ENCODE measurements at places on chromosomes 2 and 18.
A peak's percentile ranks its signal among the peaks of the same experiment; 100 is the strongest.

GRCh38 chr2:190216829-190217228 lies 102.8 kb downstream of the HIBCH start:
- no peaks in the 10 kb centered on the region for H3K27me3 ChIP-seq
- H3K4me3 ChIP-seq, result no peak overlapping the region
- no peak for DNase-seq
- no peak overlapping the region for H3K27ac ChIP-seq
- H3K36me3 ChIP-seq, result no peaks in the 10 kb centered on the region

DNA sequence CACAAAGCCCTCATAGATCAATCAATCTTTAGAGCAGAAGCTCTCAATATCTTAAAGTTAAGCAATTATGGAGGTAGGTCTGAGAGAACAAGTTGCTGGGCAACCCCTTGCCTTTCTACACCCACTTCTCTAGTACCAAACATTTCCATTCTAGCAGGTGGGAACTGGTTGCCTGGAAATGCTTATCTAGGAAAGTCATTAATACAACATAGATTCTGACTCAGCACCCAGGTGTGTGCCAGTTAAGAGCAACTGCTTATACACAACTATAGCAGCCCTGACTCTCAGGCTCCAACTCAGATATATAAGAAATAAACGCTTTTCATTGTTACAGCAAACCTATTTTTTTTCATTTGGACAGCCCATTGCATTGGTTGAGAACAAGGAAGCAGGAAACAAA lies 237.7 kb downstream of the IRS1 start:
- no peak overlapping the region for H3K27ac ChIP-seq
- no peak for DNase-seq
- no peak overlapping the region for H3K4me3 ChIP-seq
- H3K27me3 ChIP-seq, result no peaks in the 10 kb centered on the region
- no peaks in the 10 kb centered on the region for H3K36me3 ChIP-seq

- H3K27ac ChIP-seq, result no peak overlapping the region
- no peak for DNase-seq
- no peak overlapping the region for H3K4me3 ChIP-seq
- no peaks in the 10 kb centered on the region for H3K27me3 ChIP-seq
Observed at GRCh38 chr18:39692367-39693015, 2126.9 kb upstream of the CELF4 start.

DNA sequence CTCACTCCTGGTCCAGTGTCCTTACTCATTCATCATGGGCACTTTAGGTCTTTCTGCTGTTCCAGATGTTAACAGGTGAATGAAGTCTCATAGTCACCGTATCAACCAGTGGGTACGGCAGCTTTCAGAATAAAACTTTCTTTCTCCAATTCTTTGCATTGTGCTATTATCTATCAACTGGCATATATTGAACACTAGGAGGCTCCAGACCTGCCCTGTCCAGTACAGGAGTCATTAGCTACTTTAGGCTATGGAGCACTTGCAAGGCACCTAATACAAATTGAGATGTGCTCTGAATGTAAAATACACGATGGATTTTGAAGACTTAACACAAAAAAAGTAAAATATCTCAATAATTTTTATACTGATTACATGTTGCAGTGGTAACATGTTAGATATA lies 43.2 kb upstream of the NEB start:
- H3K4me3 ChIP-seq, result no peak overlapping the region
- no peaks in the 10 kb centered on the region for H3K27me3 ChIP-seq
- DNase-seq, result no peak

DNA sequence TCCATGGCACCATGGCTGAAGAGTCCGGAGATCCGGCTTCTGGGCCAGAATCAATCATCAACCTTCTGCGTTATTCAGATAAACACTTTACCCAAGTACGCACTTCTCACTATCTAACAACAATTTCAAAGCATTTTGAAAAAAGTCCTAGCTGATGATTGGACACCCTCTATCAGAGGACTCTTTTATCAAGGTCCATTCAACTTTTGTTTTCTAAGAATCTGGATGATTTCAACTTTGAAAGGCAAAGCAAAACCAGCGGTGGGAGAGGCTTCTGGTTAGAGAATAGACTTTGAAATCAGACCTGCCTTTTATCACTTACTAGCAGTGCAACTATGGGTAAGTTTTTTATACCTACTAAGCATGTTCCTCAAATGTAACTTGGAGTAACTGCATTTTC lies 293.6 kb upstream of the TNP1 start:
- no peaks in the 10 kb centered on the region for H3K36me3 ChIP-seq
- no peak for DNase-seq
- no peak overlapping the region for H3K4me3 ChIP-seq
- peaks cover 2% of the 10 kb centered on the region for H3K27me3 ChIP-seq
- no peaks in the 10 kb centered on the region for H3K4me1 ChIP-seq

DNA sequence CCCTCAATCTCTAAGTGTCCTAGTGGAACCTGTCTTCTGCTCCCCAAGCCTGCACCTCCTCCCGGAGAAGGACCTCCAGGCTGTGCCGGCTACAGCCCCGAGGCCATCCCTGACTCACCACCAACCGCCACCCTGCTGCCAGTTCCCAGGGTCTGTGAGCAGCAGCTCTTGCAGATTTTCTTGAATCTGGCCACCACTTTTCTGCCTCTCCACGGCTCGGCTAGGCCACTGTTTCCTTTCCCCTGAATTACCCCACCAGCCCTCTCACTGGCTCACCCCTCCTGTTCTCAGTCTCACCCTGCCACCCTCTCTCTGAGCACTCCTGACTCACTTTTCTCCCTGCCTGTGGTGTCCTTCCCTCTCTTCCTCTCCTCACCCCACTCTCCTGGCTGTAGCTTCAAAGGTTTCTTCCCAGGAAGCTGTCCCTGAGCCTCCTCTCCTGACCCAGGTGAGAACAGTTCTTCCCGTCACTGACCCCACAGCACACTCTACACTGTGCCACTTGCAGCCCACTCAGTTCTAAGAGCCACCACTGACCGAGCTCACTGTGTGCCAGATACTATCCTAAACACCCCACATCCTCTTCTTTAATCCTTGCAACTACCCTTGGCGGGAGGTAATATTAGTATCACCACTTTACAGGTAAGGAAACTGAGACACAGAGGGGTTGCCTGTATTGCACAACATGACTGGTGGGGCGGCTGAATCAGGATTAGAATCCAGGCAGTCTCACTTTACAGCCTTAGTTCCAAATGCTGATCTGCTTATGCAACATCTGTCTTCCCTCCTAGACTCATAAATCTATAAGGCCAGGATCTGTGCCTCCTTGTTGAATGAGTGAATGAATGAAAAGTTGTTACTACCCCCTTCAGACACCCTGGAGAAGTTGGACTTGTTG lies 111.6 kb downstream of the SMAD7 start:
- peak overlapping the region; percentile 55 for H3K27ac ChIP-seq
- H3K27me3 ChIP-seq, result no peaks in the 10 kb centered on the region
- peaks cover 61% of the 10 kb centered on the region for H3K4me1 ChIP-seq
- DNase-seq, result no peak
- no peaks in the 10 kb centered on the region for H3K36me3 ChIP-seq

- no peak for DNase-seq
- H3K4me1 ChIP-seq, result peaks cover 41% of the 10 kb centered on the region
- no peaks in the 10 kb centered on the region for H3K27me3 ChIP-seq
- H3K36me3 ChIP-seq, result no peaks in the 10 kb centered on the region
- H3K27ac ChIP-seq, result peak overlapping the region; percentile 54
Observed at GRCh38 chr2:96815326-96816126, 542 bp upstream of the CNNM3 start.

- no peaks in the 10 kb centered on the region for H3K27me3 ChIP-seq
- H3K27ac ChIP-seq, result no peak overlapping the region
- no peak overlapping the region for H3K4me3 ChIP-seq
- no peak for DNase-seq
Observed at GRCh38 chr2:31354837-31355236, 59.7 kb downstream of the XDH start.

DNA sequence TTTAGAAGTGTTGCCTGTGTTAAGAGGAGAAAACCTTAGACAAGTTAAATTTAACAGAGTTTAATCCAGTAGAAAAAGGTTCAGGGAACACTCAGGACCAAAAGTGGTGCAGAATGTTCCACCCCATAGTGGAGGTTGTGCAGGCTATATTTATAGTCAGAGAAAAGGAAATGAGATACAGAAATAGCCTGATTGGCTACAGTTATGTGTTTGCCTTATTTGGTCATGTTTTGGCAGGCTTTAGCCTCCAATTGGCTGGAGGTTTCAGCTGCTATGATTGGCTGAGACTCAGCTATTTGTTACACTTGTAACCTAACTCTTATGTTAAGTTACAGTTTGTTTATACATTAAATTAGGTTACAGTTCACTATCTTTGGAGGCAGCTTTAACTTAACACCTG lies 4.2 kb downstream of the STAMBP start:
- no peaks in the 10 kb centered on the region for H3K27me3 ChIP-seq
- no peak overlapping the region for H3K27ac ChIP-seq
- H3K4me3 ChIP-seq, result no peak overlapping the region

GRCh38 chr18:57209713-57210106 lies 62.8 kb downstream of the BOD1L2 start:
- no peaks in the 10 kb centered on the region for H3K36me3 ChIP-seq
- H3K4me1 ChIP-seq, result no peaks in the 10 kb centered on the region
- peaks cover 19% of the 10 kb centered on the region for H3K27me3 ChIP-seq
- H3K4me3 ChIP-seq, result no peak overlapping the region
- no peak overlapping the region for H3K27ac ChIP-seq
- no peak for DNase-seq

GRCh38 chr2:177633910-177634294 lies 241.3 kb downstream of the AGPS start:
- no peak overlapping the region for H3K4me3 ChIP-seq
- H3K36me3 ChIP-seq, result no peaks in the 10 kb centered on the region
- DNase-seq, result no peak
- H3K27me3 ChIP-seq, result no peaks in the 10 kb centered on the region
- no peaks in the 10 kb centered on the region for H3K4me1 ChIP-seq
- no peak overlapping the region for H3K27ac ChIP-seq

- H3K4me1 ChIP-seq, result no peaks in the 10 kb centered on the region
- H3K4me3 ChIP-seq, result no peak overlapping the region
- H3K27ac ChIP-seq, result no peak overlapping the region
Observed at GRCh38 chr2:168220965-168221819, 26.2 kb downstream of the STK39 start.

GRCh38 chr2:54724560-54725342 lies 1.3 kb downstream of the EML6 start:
- peak; percentile 26 for DNase-seq
- no peaks in the 10 kb centered on the region for H3K36me3 ChIP-seq
- H3K4me3 ChIP-seq, result peak overlapping the region; percentile 90
- peaks cover 11% of the 10 kb centered on the region for H3K4me1 ChIP-seq
- no peak overlapping the region for H3K27ac ChIP-seq

- no peaks in the 10 kb centered on the region for H3K27me3 ChIP-seq
- H3K4me1 ChIP-seq, result no peaks in the 10 kb centered on the region
- no peaks in the 10 kb centered on the region for H3K36me3 ChIP-seq
- no peak overlapping the region for H3K27ac ChIP-seq
Observed at GRCh38 chr2:192124571-192124970, 70.2 kb downstream of the TMEFF2 start.

DNA sequence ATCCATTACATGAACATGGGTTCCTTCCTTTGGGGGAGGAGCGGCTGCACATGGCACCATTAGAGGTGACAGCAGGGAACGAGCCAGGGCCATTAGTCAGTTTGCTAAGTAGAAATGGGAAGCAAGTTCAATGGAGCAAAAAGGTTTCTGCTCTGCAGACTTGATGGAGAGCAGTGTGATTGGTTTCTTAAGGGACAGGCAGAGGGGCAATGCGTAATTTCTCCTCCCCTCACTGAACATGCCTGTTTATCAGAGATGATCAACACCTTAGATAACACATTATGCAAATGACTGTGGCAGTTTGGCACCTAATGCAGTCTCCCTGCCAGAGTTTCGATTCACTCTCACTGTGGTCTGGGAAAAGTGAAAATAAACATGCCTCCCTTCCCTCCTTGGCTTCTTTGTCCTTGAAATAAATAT lies 414.5 kb downstream of the STK39 start:
- H3K27ac ChIP-seq, result no peak overlapping the region
- H3K27me3 ChIP-seq, result no peaks in the 10 kb centered on the region
- DNase-seq, result no peak
- no peaks in the 10 kb centered on the region for H3K36me3 ChIP-seq
- H3K4me3 ChIP-seq, result no peak overlapping the region

- no peak for DNase-seq
- no peaks in the 10 kb centered on the region for H3K36me3 ChIP-seq
- peaks cover 8% of the 10 kb centered on the region for H3K27me3 ChIP-seq
- H3K4me3 ChIP-seq, result no peak overlapping the region
- H3K4me1 ChIP-seq, result no peaks in the 10 kb centered on the region
- H3K27ac ChIP-seq, result no peak overlapping the region
Observed at GRCh38 chr2:126894082-126894481, 4.6 kb upstream of the TEX51 start.

- no peaks in the 10 kb centered on the region for H3K27me3 ChIP-seq
- no peak overlapping the region for H3K27ac ChIP-seq
- no peaks in the 10 kb centered on the region for H3K4me1 ChIP-seq
Observed at GRCh38 chr2:252001-252602, 11.7 kb downstream of the SH3YL1 start.

GRCh38 chr2:27152796-27153464 lies 4.1 kb downstream of the TCF23 start:
- H3K4me1 ChIP-seq, result no peaks in the 10 kb centered on the region
- no peak overlapping the region for H3K27ac ChIP-seq
- H3K27me3 ChIP-seq, result peaks cover 31% of the 10 kb centered on the region
- H3K36me3 ChIP-seq, result no peaks in the 10 kb centered on the region

DNA sequence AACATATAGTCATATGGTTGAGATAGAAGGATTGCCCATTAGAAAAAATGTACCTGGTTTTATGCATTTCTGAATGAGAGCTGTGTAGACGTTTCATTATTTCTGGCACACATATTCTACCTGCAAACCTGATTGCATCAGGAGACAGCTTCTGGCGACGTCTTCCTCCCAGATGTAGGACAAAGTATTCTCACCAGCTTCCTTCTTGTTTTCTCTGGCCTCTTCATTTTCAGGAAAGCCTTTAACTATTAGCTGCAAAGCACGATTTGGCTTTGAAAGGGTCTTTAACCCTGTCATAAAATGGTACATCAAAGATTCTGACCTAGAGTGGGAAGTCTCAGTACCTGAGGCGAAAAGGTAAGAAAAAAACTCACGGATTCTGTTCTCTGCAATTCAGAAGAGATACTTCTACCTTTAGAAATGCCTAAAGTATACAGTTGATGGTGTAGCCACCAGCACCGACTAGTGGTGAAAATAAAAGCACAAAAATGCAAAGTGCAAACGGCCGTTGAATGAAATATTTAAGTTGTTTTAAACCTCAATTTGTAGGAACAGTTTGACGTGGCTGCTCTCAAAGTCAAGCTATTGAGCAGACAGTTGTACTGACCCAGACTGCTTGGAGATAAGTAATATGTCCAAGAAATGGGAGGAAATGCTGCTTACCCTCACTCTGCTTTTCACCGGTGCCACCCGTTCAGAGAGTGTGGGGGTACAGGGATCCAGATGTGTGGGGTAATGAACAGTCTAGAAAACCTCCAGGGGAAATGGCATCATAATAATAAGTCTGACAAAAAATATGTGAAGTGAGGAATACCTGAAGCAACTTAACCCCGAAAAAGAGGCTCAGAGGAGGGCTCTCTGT lies 20.2 kb downstream of the IL18RAP start:
- H3K27ac ChIP-seq, result peak overlapping the region; percentile 26
- no peaks in the 10 kb centered on the region for H3K36me3 ChIP-seq
- no peaks in the 10 kb centered on the region for H3K27me3 ChIP-seq
- no peak for DNase-seq
- peaks cover 3% of the 10 kb centered on the region for H3K4me1 ChIP-seq
- H3K4me3 ChIP-seq, result no peak overlapping the region

All from T-cell (primary cell).